ENCODE measurements at places on chromosomes 7 and 10. TPM values are rescaled to one million over a fixed set of nuclear protein-coding genes. Genes with fewer than 3 reads are reported as not detected.
A peak's percentile ranks its signal among the peaks of the same experiment; 100 is the strongest.

OSBPL3 gene
- total RNA-seq: 17.3 TPM

DNA sequence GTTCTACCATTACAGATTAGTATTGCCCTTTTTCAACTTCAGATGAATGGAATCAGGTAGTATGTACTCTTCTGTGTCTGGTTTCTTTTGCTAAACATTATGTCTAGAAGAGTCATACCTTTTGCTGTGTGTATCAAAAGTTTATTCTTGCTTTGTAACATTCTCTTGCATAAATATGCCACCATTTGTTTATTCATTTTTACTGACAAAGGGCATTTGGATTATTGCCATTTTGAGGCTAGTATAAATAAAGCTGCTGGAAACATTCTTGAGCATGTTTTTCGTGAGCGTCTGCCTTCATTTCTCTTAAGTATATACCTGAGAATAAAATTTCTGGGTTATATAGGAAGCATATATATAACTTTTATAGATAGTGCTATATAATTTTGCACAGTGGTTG, 121.7 kb upstream of the CSTF2T start:
- no peak for DNase-seq

CLRN3 gene
- 0.13 TPM for total RNA-seq

DNA sequence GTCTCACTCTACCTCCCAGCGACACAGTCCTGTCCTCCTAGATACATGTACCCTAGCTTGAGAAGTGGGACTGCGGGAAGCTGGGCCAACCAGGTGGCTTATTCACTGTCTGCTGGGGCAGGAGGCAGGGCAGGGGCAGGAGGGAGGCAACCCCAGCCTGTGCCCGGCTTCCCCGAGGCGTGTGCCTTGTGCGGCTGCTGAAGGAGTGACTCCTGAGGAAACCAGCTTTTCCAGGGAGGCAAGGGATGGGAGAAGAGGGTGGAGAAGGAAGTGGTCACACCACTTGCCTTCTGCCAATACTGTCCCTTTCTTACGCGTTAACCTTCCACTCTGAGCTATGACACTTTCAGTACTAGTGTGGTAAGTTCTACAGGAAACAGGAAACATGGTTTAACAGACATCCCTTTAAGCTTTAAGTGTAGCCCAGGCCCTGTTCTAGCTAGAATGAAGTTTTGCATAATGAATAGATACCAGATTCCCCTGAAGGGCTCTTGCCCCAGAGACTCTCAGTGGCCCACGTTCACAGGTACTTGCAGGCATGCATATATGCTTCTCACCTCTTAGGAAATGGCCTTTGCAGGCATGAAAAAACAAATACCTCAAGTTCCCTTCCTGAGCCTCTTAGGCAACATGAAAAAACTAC, 40.6 kb downstream of the SYPL1 start:
- DNase-seq: peak; percentile 86

ZFYVE27 gene
- 10.0 TPM for total RNA-seq

GRCh38 chr10:123295644-123296043, 141.4 kb downstream of the BUB3 start:
- DNase-seq: no peak

GRCh38 chr7:134900166-134900982, 85.9 kb upstream of the AGBL3 start:
- DNase-seq: no peak

DNA sequence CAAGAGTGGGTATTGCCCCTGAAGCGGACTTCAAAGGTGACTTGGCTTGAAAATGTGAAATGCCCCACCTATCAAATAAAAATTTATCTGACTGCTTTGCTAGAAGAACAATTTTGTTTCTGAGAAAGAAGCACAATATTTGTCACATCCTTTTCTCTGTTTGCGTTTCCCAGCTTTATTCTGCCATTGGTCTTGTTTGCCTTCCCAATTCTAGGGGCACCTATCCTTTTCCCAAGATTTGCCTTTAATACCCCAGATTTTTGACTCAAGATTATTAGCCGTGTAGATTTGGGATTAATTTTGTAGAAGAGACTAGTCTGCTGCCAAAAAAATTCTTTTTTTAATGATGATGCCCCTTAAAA, 110.2 kb upstream of the LRGUK start:
- DNase-seq: no peak

HYAL4 gene
- 0.39 TPM for total RNA-seq

DNA sequence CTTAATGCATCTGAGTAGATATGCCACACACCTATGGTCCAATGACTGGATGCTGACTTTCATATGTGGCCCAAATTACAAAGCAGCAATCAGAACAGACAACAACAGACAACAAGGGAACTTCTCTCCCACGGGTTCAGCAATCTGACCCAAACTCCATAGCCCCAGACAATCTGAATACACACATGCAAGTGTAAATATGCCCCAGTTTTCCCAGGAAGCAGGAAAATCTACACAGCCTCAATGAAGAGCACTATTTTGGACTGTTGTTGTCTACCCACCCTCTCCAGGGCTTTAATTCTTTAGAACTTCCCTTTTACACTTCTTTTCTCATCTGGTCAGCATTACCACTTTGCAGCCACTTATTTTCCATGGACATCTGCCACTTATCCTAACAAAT, 2.0 kb upstream of the CCNY start:
- DNase-seq: no peak

DNA sequence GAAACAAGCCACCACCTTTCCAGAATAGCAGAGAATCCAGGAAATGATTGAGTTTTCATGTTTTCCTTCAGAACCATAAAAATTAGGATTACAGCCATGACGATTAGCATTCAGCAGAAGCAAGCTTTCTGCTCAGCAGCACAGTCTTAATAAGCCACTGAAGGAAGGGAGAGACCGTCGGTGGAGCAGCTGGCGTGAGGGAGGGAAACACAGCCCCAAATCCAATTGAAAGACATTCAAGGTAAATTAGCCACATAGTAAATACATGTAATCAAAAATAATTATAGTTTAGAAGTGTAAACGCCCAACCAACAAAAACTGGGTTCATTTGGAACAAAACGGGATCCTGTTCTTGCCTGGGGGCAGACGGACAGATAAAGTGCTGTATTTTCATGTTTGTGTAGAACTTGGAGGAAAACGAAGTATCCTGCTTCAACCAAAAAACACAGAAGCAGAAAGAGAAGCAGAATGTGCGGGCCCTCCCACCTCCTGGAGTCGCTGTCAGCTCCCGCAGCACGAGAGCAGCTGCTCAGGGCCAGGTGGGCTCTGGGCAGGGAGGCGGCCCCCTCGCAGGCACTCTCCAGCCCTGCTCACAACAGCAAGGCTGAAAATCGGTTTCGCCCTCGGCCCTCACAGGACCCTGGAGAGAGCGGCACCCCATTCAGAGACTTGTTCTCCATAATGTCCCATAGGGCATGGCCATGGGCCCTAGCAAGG, 84.9 kb downstream of the TCERG1L start:
- DNase-seq: no peak

- no peak for DNase-seq
Measured at GRCh38 chr10:117519879-117520278, 22.7 kb upstream of the EMX2 start.

All from dermis microvascular lymphatic vessel endothelial cell (primary cell).